Cortex of kidney (tissue), 1 donor: ENCODE measurements at places on chromosomes 7 and 10.

- no peak for DNase-seq
Observed at GRCh38 chr10:11782793-11783557, 40.2 kb upstream of the PROSER2 start.

DNA sequence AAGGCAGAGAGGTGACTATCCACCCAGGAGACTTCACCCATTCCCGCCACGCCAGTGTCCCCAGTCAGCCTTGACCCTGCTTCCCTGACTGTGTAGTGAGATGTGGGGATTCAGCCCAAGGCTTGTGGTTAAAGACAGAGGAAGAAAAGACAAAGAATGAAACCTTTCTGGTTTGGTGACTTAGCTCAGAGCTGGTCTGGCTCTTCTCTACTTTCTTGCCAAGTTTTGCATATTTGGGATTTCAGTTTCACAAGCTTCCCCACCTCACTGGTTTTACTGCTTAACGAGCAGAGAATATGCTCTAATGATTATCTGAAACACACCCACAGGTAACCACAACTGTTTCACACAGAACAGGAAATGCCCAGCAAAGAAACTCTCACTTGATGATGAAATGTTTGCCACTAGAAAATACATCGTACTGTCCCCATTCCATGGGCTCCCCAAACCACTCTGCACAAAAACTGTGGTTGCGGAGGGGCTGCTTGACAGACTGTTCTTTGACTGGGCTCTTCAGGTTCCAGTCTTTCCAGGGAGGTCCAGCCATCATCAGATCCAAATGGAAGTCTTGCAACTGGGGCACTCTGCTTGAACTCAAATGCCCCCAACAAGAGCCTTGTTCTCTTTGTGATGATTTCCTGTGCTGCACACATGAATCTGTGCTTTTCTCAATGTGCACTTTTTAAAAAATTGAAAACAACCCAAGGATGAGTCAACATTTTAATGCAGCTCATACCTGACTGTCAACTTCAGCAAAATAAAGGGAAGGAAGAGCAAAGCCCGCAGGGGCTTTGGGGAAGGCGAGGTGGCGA lies 95.5 kb downstream of the CTBP2 start:
- no peak for DNase-seq

- DNase-seq: no peak
Observed at GRCh38 chr10:74282848-74283210, 131.8 kb downstream of the ADK start.

- DNase-seq: no peak
Observed at GRCh38 chr7:119783799-119784198, 489.2 kb upstream of the KCND2 start.

DNA sequence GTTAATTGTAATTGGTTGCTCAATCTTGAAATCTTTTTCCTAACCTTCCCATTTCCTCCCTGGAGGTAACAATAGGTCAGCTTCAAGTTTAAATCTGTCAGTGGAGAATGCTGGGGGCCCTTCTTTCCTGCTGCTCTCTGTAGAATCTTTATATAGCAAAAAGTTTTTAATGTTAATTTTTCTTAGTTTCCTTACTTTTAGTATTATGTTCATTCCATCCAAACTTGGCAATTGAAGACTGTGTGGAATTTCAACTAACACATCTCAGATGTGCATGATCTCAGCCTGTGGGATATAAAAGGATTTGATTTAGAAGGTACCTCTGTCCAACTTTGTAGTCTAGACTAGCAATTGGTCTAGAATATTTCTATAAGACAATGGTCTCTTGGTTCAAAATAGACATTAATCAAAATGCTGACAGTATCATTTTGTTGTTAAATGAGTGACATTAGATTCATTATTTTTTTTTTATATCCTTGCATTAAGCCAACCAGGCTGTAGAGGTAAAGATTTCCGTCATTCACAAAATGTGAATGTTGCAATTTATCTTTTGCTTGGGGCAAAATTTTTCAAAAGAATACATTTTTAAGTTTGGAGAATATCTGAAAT lies 100.4 kb upstream of the SEMA3A start:
- no peak for DNase-seq

GRCh38 chr7:116859323-116859722 lies 3.1 kb upstream of the CAPZA2 start:
- no peak for DNase-seq

- DNase-seq: no peak
Observed at GRCh38 chr10:2978111-2978510, 89.2 kb upstream of the PFKP start.
